T-cell (primary cell): ENCODE measurements at places on chromosomes 2 and 18. TPM values are rescaled to one million over a fixed set of nuclear protein-coding genes. Genes with fewer than 3 reads are reported as not detected.

The CNRIP1 gene
- total RNA-seq = not detected

GRCh38 chr18:40569605-40570004 is 1385.4 kb upstream of the PIK3C3 start:
- H3K27me3 ChIP-seq = no peaks in the 10 kb centered on the region
- no peak for DNase-seq
- no peak overlapping the region for H3K27ac ChIP-seq
- no peaks in the 10 kb centered on the region for H3K36me3 ChIP-seq
- no peak overlapping the region for H3K4me3 ChIP-seq

- DNase-seq = no peak
- H3K4me1 ChIP-seq = no peaks in the 10 kb centered on the region
- no peak overlapping the region for H3K4me3 ChIP-seq
- H3K27ac ChIP-seq = no peak overlapping the region
Observed at GRCh38 chr18:67381608-67382150, 134.8 kb downstream of the DSEL start.

The TFCP2L1 gene
- total RNA-seq = 0.54 TPM

GRCh38 chr2:219289537-219290361 is 10.6 kb downstream of the DNAJB2 start:
- no peaks in the 10 kb centered on the region for H3K27me3 ChIP-seq
- no peak overlapping the region for H3K4me3 ChIP-seq
- H3K36me3 ChIP-seq = peaks cover 17% of the 10 kb centered on the region

DNA sequence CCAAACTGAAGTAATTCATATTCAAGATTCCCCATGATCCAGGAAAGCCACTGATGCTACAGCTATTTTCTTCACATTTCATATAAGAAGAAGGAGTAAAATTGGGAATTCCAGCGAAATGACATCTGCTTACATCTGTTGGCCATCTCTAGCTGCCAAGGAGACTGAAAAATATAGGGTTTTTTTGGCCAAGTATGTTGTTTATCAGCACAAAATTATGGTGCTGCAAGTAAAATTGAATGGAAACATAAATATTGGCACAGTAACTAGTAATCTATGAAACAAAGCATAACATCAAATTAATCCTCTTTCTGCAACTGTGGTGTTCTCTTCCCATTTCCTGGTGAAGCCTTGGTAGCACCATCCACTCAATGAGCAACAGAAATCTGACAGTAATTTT is 649.5 kb upstream of the ZNF804A start:
- H3K27ac ChIP-seq = no peak overlapping the region
- H3K27me3 ChIP-seq = no peaks in the 10 kb centered on the region
- H3K4me3 ChIP-seq = no peak overlapping the region
- no peak for DNase-seq
- no peaks in the 10 kb centered on the region for H3K36me3 ChIP-seq

DNA sequence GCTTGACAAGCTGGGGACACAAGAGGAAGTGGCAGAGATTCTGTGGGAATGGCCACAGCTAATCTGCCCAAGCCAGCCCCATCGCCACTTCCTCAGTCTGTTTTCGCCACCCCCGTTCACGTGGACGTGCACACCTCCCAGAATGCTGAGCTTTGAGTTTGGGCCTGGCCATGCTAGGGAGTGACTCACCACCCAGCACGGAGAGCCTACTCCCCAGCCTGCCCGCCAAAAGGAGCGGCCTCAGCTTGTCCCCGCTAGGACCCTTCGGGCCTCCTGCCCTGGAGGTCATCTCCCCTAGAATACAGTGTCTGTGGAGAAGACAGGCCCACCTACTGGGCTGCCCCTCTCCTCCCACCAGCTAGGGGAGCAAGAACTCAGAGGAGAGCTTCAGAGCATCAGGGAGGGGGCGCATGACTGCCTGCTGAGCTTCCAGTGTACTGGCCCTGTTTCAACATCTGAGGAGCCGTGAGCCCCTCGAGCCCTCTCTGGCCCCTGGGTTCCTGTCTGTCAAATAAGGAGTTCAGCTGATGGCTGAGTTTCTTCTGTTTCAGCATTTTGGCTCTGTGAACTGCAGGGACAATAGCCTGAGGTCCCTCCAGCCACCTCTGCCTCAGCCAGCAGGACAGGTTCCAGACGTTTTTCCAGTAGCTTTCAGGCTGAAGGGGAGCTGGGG is 5.1 kb downstream of the SLC35F6 start:
- peaks cover 7% of the 10 kb centered on the region for H3K36me3 ChIP-seq
- no peak overlapping the region for H3K27ac ChIP-seq
- no peaks in the 10 kb centered on the region for H3K27me3 ChIP-seq
- H3K4me1 ChIP-seq = peaks cover 12% of the 10 kb centered on the region

GRCh38 chr2:1619556-1619955 is 124.8 kb downstream of the PXDN start:
- H3K4me3 ChIP-seq = no peak overlapping the region
- no peaks in the 10 kb centered on the region for H3K27me3 ChIP-seq
- H3K4me1 ChIP-seq = no peaks in the 10 kb centered on the region
- no peak overlapping the region for H3K27ac ChIP-seq
- no peaks in the 10 kb centered on the region for H3K36me3 ChIP-seq

- no peak for DNase-seq
- no peaks in the 10 kb centered on the region for H3K36me3 ChIP-seq
- peaks cover 51% of the 10 kb centered on the region for H3K27me3 ChIP-seq
- H3K4me3 ChIP-seq = peak overlapping the region; percentile 21
Observed at GRCh38 chr2:85133751-85134254, 611 bp downstream of the TCF7L1 start.

DNA sequence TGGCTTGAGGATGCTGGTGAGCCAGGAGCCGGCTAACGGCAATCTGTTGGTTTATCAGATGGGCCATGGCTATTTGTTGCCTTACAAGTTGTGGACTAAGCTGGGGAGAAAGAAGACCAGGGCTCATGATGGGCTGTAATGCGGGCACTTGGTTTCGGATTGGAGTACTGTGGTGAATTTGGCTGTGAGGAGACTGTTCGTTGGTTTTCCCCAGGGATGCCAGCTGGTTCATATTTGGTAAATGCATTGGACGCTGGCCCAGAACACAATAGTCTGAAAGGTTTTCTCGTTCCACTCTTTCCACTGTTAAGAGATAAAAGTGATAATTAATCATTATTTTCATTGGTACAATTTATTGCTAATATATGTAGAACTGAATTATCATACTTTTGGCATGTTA is 108.9 kb downstream of the SATB2 start:
- H3K27me3 ChIP-seq = no peaks in the 10 kb centered on the region
- no peak overlapping the region for H3K27ac ChIP-seq
- no peak for DNase-seq
- no peaks in the 10 kb centered on the region for H3K4me1 ChIP-seq

- DNase-seq = no peak
- H3K27me3 ChIP-seq = no peaks in the 10 kb centered on the region
- no peak overlapping the region for H3K27ac ChIP-seq
- no peaks in the 10 kb centered on the region for H3K4me1 ChIP-seq
Observed at GRCh38 chr2:189083106-189083505, 96.5 kb downstream of the COL5A2 start.

DNA sequence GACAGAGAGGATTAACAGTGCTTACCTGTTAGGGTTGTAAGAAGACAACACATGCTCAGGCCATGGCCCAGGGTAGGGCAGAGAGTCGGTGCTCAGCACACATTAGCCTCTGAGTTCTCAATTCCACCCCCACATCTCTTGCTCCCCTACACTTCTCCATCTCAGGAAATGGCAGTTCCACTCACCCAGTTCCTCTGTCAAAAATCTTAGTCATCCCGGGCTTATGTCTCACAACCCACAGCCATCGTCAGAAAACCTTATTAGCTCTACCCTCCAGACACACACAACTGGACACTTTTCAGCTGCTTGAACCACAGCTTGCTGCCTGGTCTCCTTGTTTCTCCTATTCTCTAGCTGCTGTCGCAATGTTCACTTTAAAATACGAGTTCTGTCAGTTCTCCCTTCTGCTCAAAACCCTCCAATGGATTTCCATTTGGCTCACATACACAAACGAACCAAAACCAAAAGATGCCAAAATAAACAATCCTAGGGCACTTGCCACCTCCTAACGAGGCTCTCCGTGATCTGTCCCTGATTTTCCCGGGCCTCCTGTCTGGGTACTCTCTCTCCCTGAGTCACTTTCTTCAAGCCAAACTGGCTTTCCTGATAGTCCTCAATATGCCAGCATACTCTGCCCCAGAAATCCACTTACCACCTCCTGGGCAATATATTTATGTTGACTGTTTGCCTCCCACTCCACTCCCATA is 89.7 kb downstream of the KCTD1 start:
- no peak overlapping the region for H3K4me3 ChIP-seq
- no peaks in the 10 kb centered on the region for H3K36me3 ChIP-seq
- H3K4me1 ChIP-seq = no peaks in the 10 kb centered on the region
- H3K27ac ChIP-seq = no peak overlapping the region
- DNase-seq = no peak
- H3K27me3 ChIP-seq = no peaks in the 10 kb centered on the region

- H3K27ac ChIP-seq = no peak overlapping the region
- no peaks in the 10 kb centered on the region for H3K4me1 ChIP-seq
- no peak for DNase-seq
- no peaks in the 10 kb centered on the region for H3K36me3 ChIP-seq
- no peak overlapping the region for H3K4me3 ChIP-seq
Observed at GRCh38 chr2:156695020-156695419, 258.8 kb downstream of the GPD2 start.

GRCh38 chr2:148528356-148529064 is 116.0 kb upstream of the EPC2 start:
- H3K27ac ChIP-seq = peak overlapping the region; percentile 77
- peak overlapping the region; percentile 30 for H3K4me3 ChIP-seq
- peaks cover 64% of the 10 kb centered on the region for H3K4me1 ChIP-seq
- DNase-seq = no peak
- no peaks in the 10 kb centered on the region for H3K27me3 ChIP-seq
- no peaks in the 10 kb centered on the region for H3K36me3 ChIP-seq

GRCh38 chr18:69885841-69886531 is 61.7 kb downstream of the CD226 start:
- H3K27me3 ChIP-seq = no peaks in the 10 kb centered on the region
- no peak overlapping the region for H3K4me3 ChIP-seq
- peaks cover 37% of the 10 kb centered on the region for H3K4me1 ChIP-seq
- DNase-seq = no peak
- H3K27ac ChIP-seq = peak overlapping the region; percentile 20

DNA sequence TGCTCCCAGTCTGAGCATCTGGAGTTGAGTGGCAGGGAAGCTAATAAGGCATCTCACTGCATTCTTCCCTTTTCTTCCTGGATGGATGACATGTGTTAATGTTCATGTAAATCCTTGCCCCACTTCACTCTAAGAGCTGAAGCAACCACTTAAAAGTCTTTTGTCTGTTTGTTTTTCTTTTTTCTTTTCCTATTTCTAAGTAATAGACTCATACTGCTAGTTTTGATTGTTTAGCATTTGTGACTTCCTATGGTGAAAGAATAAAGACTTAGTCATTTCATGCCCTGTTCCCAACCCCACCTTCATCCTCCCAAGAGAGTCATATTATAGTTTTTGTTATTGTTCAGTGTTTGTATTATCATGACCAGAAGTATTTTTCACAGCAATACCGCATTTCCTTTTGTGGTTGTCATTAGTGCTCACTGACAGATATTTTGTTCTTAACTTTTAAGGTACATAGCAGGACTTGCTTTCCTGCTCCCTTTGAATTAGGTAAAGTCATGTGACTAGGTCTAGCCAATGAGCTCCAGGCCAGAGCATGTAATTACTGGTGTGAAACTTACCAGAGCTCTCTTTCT is 18.1 kb upstream of the SPP2 start:
- peak; percentile 50 for DNase-seq
- H3K36me3 ChIP-seq = no peaks in the 10 kb centered on the region

The SLC30A3 gene
- 0.06 TPM for total RNA-seq

DNA sequence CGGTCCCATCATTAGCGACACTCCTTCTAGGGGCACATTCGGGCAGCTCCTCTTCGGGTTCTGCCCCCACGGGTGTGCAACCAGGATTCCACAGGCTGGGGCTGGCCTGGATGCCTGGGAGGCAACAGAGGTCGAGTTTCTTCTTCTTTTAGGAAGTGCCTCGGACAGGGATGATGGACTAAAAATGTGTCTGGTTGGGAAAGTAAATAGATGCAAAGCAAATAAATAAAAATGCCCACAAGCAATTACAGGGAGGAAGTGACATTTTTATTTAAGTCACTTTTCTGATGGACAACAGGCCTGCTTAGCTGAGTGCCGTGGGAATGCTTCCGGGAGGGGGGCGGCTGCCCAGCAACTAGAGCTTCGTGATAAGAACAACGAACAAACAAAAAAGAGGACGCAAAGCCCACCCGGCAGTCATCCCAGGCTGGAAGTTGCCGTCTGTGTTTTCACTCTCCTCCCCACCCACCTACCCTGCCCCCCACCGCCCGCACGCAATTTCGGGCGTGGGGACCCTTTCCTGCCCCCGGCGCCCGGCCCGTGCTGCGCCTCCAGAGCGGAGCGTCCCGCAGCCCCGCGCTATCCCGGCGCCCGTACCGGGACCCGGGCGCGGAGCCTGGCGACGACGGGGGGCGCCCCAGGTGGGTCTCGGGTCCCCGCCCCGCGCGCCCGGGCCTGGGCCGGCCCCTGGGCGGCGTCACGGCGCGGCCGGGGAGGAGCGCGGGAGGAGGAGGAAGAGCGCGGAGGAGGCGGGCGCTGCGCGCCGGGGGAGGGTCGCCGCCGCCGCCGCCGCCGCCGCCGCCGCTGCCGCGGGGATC is 412 bp upstream of the NCK2 start:
- DNase-seq = peak; percentile 67
- no peaks in the 10 kb centered on the region for H3K36me3 ChIP-seq
- H3K27me3 ChIP-seq = no peaks in the 10 kb centered on the region
